ENCODE measurements at places on chromosomes 3 and 15. TPM values are rescaled to one million over a fixed set of nuclear protein-coding genes. Genes with fewer than 3 reads are reported as not detected.

Gene ENTPD3
- total RNA-seq = not detected

Gene DPH3
- total RNA-seq = 16.4 TPM

Gene KNG1
- total RNA-seq = not detected

Gene COX5A
- total RNA-seq = 151 TPM

Gene GRM2
- total RNA-seq = not detected

Gene GNB4
- 51.2 TPM for total RNA-seq

Gene NMB
- total RNA-seq = 14.9 TPM

Data from myometrial cell (primary cell).